ENCODE measurements at places on chromosomes 4 and X.

- no peak for DNase-seq
Observed at GRCh38 chrX:134895805-134896581, 94.8 kb upstream of the SMIM10 start.

- no peak for DNase-seq
Observed at GRCh38 chr4:146472404-146472803, 49.3 kb downstream of the SLC10A7 start.

DNA sequence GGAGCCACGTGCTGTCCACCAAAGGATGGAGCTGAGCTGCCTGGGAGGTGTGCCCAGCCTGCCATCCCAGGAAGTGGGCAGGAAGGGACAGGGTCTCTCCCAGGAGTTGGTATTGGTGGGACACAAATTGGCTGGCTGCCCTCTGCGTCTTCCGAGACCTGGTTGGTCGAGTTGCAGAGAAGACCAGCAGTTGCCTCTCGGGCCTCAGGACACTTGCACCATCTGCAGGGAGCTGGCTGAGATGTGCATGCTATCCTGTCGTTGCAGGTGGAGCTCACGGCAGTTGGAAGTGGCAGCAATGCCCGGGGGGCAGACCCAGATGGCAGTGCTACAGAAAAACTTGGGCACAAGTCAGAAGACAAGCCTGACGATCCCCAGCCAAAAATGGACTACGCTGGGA, 30.2 kb downstream of the BCORL1 start:
- no peak for DNase-seq

GRCh38 chr4:113921089-113921794, 58.2 kb downstream of the ARSJ start:
- no peak for DNase-seq

GRCh38 chrX:44937606-44938005, 64.6 kb downstream of the KDM6A start:
- no peak for DNase-seq

- DNase-seq, result no peak
Observed at GRCh38 chr4:173046818-173047217, 121.8 kb upstream of the GALNT7 start.

DNA sequence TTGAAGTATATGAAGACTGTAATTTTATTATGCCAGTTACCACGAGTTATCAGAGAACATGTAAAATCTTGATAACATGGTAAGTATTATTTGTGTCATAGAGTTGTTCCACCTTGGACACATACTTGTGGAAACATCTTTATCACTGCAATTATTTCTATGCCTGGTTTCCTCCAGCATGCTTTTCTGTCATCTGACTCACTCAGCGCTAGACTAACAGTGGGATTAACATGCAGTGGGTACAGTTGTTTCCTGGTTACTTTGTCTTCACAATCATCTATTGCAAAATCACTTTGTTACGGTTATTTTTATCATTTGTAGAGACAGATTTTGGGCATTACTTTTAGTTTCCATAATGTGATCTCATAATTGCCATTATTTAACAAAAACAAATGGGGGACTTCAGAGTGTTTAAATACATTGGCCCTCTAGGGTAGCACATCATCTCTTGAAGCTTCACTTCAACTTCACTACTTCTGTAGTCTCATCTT, at the start of gene STATH:
STATH (plus strand) TSS at position 441 of the 491 bp plus-strand sequence. CDS start 2,472 bp downstream, outside the sequence.
- no peak for DNase-seq

DNA sequence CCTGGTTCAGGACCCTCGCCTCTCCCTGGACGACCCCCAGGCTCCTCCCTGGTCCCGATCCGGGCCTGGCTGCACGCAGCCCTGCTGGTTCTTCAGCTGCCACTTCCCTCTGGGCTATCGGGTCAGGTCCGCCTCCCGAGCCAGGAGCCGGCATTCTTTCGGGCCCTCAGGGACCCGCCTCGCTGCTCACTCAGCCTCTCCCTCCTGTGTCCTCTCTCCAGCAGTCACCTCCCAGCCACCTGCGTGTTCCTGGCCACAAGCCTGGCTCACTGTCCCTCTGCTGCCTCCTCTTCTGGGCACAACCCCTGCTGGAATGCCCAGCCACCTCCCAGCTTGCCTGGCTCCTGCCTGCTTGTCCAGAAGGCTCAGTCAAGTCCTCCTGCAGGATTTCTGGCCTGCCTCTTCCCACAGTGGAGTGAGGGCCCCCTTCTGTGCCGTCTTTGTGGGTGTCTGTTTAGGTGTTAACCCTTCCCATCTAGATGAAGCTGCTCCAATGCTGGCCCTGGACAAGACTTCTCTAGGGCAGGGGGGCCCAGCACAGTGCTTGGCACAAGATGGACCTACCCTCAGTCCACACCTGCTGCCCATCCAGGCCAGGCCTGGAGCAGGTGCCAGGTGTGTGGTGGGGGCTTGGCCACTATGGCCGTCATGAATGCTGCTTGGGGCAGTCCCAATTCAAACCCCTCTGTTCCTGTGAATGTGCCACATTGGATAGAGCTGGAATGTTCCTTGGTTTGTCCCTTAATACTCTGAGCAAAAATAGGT, 2.2 kb downstream of the WFS1 start:
- no peak for DNase-seq

DNA sequence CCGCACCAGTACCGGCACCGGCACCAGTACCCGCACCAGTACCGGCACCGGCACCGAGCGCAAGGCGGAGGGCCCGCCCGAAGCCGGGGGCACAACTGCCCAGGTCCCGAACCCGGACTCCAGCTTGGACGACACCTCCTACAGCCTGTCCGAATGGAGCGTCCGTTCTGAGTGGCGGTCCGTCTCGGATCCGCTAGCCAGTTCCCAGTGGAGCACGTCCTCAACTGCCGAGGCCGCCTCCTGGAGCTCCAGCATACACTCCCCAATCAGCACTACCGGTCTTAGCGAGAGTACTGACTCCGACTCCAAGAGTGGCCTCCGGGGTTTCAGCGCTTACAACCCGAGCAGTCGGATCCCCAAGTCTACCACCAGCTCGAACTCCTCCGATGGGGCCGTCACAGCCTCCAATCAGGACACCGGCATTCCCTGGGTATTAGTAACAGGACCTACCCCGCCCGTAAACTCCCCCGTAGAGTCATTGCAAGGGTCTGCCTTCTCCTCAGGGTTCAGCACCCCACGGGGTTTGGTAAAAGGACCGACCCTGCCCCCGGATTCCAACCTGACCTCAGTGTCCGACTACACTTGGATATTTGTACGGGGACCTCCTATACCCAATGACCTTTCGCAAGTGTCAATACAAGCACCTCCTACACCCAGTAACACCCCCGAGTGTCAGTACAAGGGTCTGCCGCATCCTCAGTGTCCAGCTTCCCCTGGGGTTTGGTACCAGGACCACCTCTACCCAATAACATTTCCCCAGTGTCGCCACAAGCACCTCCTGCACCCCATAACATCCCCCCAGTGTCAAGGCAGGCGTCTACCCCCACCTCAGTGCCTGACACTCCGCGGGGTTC, 721 bp upstream of the MAOA start:
- DNase-seq, result peak; percentile 43

DNA sequence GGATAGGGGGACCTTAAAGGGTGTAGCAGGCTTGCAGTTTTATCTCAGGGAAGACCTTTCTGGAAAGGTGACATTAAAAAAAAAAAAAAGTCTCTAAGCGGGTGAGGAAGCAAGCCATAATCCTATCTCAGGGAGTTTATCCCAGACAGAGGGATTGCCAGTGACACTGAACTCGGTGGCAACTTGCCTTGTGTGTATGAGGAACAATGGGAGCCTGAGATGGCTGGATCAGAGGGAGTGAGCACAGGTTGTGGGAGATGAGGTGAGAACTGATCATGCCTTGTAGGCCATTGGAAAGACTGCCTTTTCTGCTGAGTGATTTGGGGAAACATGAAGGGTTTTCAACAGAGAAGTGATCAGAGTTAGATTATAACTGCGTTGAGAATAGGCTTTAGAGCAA, 31.1 kb downstream of the DTHD1 start:
- DNase-seq, result no peak

DNA sequence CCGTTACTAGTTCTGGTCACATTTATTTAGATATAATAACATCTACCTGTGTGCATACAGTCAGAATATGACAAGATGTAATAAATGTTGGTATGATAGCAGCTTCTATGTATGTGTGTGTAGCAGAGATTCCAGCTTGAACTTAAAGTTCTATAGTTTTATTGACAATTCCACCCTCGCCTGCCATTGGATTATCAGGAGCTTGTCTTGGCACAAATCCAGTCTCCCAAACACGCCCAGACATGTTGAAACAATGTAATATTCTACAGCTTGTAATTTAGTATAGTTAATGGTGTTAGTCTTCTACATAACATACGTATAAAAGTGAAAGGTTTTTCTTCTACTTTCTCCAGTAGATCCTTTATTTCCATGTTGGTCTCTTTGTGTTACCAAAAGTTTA, 44.4 kb downstream of the BBS12 start:
- DNase-seq, result no peak

- DNase-seq, result peak; percentile 34
Observed at GRCh38 chrX:53087388-53087831, 5.2 kb downstream of the TSPYL2 start.

Measured in common myeloid progenitor, CD34-positive (primary cell).